Inflammatory macrophage (primary cell): ENCODE measurements at places on chromosomes 4 and X.

- DNase-seq, result no peak
These were observed 1.6 kb upstream of the NDST3 start for GRCh38 chr4:118032691-118033090.

DNA sequence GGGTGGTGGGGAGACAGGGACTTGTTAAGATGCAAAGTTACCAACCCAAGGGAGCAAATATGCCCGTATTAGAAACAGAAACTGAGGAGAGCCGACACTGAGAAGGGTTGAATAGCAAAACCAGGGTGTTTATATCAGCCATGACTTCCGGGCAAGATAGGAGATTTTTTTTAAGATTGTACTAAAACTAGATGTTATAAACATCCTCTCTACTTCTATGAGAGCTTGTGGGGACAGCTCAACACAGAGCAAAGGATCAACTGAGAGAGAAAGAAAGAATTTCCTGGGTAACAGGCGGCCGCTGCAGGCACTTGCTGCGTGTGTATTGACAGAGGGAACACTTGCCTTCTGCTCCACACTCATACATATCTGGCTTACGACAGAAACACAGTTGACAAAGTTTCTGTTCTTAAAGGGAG is 49.1 kb upstream of the FBXW7 start:
- DNase-seq, result no peak

GRCh38 chr4:118325431-118325830 is 27.4 kb downstream of the PRSS12 start:
- DNase-seq, result no peak

GRCh38 chr4:148954011-148954749 is 512.0 kb upstream of the NR3C2 start:
- DNase-seq, result no peak

- DNase-seq, result no peak
These were observed 15.2 kb upstream of the PCYT1B start for GRCh38 chrX:24662352-24662751.

DNA sequence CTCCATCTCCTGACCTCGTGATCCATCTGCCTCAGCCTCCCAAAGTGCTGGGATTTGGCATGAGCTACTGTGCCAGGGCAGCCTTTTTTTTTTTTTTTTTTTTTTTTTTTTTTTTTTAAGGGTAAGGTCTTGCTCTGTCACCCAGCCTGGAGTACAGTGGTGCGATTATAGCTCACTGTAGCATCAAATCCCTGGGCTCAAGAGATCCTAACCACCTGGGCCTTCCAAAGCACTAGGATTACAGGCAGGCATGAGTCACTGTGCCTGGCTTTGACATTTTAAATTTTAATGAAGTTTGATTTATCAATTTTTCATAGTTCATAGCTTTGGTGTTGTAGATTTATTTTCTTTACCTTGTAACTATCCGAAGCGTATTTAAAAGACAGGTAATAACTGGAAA is 17.8 kb upstream of the OCIAD2 start:
- no peak for DNase-seq

GRCh38 chr4:125677665-125678307 is 363.0 kb downstream of the FAT4 start:
- no peak for DNase-seq

DNA sequence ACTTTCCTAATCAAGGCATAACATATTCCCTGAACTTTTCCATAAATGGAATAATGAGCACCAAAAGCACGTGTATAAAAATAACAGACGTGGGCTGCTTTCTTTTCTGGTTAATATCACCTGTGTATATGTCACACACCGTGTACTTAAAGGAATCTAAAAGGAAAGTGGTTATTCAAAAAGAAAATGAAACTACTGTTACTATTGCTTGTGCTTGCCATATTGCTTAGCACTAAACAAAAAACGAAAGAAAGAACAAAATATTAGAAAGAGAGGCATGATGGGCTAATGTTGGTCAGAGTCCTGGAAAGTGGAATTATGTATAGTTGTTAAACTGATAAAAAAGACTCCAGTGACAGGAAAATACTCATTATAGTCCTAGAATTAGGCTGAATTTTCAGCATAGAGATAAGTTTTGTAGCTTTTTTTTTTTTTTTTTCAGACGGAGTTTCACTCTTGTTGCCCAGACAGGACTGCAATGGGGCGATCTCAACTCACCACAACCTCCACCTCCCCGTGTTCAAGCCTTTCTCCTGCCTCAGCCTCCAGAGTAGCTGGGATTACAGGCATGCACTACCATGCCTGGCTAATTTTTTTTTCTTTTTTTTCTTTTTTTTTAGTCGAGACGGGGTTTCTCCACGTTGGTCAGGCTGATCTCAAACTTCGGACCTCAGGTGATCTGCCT is 123.2 kb downstream of the PABPC4L start:
- no peak for DNase-seq

- DNase-seq, result no peak
These were observed 243.2 kb upstream of the NOCT start for GRCh38 chr4:138772366-138772765.

DNA sequence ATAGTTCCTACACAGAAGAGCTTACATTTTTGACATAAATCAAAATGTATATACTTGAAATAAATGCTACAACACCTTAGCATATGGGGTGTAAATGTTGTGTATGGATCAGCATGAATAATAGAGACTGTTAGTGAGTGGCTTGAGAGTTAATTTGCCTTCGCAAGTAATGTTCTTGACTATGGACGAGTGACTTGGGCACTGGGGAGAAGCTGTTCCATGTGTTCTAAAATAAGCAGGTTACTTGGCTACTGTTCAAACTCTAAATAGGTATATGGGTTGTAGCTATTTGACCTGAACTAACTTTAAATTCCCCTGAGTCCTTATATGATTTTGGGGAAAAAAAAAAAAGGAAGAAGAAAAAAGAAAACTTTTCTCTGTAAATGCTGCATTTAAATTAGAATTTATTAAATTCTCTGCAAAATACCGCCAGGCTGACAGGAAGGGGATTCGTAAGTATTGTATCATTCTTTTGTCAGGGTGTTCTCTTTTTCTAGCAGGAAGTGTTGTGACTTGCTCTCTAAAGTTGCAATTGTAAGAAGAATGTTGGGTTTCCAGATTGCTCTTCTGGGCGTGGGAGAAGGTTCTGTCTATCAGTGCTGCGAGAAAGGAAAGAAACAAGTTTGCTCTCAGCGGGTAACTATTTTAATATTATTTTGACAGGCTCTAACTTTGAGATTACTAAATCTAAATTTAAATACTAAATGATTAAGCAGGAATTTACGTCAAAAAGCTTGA is 32.2 kb downstream of the PLS3 start:
- DNase-seq, result peak; percentile 6

GRCh38 chr4:121711263-121712000 is 14.7 kb upstream of the ANXA5 start:
- DNase-seq, result peak; percentile 90

GRCh38 chrX:29726811-29727210 is 488.6 kb upstream of the MAGEB2 start:
- no peak for DNase-seq

DNA sequence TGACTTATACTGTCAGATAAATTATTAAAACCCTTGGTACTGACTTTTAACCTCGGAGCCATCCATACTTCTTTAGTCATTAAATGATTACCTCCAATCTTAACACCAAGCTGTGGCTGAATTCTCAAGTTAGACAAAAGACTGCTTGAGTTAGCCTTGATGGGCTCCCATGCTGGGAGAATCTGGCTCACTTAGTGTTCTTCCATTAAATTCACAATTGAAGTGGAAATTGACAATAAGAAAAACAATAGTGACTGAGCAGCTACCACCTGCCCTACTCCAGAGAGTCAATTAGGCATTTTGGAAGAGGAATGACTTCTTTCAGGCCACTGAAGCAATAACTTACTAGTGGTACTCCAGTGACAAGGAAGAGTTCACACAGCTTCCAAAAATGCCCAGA is 503.0 kb upstream of the CPXCR1 start:
- DNase-seq, result no peak

DNA sequence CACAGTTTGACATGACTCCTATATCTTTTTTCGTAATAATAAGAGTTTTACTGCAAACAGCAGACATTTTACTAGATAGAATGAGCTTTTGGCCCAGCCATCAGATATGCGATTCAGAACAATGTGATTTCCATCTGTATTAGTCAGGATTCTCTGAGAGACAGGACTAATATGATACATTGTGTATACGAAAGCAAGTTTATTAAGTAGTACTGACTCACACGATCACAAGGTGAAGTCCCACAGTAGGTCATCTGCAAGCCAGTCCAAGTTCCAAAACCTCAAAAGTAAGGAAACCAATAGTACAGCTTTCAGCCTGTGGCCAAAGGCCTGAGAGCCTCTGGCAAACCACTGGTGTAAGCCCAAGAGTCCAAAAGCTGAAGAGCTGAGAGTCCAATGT is 24.1 kb downstream of the CXCL8 start:
- DNase-seq, result no peak

DNA sequence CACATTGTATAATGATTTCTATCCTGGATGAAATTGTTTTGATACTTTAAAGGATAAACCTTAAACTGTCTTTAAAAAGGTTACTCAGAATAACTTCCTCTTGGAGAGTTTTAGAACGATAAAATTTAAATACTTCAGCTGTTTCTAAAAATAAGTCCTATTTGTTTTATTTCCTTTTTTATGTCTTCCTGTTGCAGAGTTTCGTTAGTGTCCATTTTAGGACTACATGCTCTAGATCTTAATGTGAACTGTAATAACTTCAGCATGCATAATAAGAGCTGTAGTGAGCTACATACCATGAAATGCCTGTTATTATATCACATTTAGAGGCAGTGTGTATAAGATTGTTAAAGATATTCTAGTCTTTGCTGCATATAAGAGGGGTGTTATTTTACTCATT is 14.6 kb downstream of the ATP10D start:
- DNase-seq, result peak; percentile 57

GRCh38 chr4:163976588-163976987 is 482.1 kb downstream of the TMA16 start:
- no peak for DNase-seq

DNA sequence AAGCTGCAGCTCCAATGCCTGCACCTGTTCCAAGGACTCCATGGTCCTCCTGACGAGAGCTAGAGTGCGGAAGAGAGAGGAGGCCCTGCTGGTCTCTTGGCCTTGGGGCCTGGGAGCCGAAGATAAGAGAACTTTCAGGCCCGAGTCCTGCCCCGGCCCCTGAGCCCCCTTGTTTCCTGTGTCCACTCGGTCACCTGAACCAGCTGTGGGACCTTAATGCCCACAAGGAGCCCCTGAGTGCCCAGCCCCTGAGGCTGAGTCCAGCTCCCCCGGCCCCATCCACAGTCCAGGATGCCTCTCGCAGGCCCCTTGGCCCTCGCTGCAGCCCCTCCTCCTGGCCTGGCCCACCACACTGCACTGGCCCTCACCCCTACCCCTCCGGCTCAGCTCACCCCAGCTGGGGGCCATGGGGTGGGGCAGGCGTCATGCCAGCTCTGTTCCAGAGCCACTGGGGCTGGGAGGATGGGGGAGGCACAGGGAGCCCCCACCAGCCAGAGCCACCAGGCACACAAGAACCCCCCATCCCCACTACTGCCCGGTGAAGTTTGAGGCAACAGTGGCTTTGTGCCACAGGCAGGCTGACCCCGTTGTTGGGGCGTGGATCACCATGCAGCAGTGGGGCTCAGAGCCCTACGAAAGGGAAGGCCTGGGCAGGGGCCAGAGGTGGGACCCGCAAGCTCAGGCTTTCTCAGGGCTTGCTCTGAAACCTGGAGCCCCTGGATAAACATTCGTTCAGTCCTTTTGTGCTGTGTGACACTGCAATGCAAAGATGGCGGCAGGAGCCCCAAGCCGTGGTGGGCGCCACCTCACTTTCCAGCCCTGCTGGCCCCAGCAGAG is 14.1 kb downstream of the NAT8L start:
- no peak for DNase-seq

- DNase-seq, result no peak
These were observed 71.2 kb downstream of the JADE1 start for GRCh38 chr4:128880662-128881061.

GRCh38 chr4:107133965-107134653 is 98.0 kb upstream of the DKK2 start:
- DNase-seq, result no peak

DNA sequence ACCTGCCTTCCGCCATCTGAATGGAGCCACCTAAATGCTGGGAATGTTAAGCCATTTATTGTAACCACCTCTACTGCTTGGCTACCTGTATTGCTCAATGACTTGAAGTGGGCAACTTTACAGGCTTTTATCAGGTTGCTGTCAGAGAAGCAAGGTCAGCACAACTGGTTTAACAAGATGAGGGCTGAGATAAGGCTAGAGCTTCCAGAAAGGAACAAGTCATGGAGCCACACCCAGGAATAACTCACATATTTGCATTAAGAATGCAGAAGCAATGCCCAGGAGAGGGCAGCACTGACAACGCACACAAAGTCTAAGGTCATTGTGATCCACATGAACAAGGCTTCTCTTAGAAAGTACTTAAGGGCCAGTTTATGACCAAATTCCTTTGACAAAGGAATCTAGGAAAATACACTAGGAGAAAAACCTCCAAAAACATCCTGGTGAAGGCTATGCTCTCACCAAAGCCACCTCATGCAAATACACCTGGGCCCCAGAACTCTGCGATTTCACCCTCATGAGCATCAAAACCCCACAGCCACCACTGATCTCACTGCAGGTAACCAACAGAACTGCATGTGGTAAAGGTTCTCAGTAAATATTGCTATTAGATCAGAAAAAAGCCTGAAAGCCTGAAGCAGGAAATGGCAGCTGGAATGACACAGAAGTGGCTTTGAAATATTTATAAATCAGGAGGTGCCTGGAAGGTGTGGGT is 15.0 kb upstream of the STS start:
- DNase-seq, result peak; percentile 68

DNA sequence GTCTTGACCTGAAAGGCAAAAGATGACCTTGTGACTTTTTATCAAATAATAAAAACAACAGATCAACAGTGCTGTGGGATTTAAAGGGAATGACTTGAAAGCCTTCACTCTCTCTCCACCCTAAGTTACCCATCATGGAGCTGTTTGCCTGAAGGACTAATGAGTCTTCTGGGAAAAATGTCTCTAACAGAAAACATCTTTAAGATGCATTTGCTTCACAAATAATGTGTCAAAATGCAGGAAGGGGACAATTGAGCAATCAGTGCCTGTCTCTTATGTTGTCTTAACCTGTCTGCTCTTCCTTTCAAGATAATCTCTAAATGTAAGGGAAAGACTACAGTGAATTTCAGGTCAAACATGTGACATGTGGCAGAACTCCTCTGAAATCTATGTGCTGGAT is 766.6 kb downstream of the PDHA2 start:
- no peak for DNase-seq

GRCh38 chrX:107826238-107827029 is 768 bp downstream of the MID2 start:
- peak; percentile 28 for DNase-seq

- no peak for DNase-seq
These were observed 23.8 kb downstream of the SHROOM3 start for GRCh38 chr4:76458825-76459224.

GRCh38 chr4:19262467-19262866 is 989.2 kb upstream of the SLIT2 start:
- DNase-seq, result no peak

- DNase-seq, result no peak
These were observed 9.5 kb downstream of the ZFYVE28 start for GRCh38 chr4:2408976-2409375.

DNA sequence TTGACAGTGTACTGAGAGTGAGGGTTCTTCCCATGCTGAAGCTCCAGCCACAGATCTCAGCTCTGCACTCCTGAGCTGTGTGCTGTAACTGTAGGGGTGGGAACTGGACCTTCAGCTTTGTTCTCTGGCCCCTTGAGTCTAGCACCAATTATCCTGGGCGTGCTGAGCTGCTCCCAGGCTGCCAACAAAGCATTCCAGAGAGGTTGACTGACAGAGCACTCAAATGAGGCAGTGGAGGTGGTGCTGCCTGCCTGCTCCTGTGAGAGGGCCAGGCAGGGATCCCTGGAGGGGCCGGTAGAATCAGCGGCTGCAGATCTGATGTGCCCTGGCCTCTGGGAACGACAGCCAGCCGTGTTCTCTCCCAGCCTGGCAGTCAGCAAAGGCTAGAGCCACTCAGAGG is 375.7 kb upstream of the AADAT start:
- no peak for DNase-seq
